ENCODE measurements at places on chromosomes 2 and 18.

DNA sequence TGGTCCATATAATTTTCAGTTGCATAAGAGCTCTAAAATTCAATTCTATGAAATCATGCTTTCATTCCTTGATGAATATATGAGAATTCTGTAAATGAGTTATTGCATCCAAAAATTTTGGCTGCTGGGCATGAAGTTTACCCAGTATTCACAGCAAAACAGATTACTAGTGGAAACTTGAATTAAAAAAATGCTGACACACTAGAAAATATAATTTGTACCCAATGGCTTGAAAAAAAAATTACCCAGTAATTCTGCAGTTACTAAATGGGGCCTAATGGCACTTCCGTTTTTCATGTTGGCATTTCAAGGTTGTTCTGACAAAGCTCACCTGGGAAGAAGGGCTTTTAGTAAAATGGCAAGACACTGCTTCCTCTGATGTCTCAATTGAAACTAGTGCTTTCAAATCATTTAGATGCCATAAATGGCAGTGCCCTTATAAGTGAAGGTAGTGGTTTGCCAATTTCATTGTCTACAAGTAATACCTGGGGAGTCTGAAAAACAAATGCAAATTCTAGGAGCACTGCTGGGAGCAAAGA is 343.6 kb downstream of the TDRD15 start:
- no peak for DNase-seq

GRCh38 chr2:55159037-55159651 is 72.9 kb downstream of the CLHC1 start:
- DNase-seq, result no peak

DNA sequence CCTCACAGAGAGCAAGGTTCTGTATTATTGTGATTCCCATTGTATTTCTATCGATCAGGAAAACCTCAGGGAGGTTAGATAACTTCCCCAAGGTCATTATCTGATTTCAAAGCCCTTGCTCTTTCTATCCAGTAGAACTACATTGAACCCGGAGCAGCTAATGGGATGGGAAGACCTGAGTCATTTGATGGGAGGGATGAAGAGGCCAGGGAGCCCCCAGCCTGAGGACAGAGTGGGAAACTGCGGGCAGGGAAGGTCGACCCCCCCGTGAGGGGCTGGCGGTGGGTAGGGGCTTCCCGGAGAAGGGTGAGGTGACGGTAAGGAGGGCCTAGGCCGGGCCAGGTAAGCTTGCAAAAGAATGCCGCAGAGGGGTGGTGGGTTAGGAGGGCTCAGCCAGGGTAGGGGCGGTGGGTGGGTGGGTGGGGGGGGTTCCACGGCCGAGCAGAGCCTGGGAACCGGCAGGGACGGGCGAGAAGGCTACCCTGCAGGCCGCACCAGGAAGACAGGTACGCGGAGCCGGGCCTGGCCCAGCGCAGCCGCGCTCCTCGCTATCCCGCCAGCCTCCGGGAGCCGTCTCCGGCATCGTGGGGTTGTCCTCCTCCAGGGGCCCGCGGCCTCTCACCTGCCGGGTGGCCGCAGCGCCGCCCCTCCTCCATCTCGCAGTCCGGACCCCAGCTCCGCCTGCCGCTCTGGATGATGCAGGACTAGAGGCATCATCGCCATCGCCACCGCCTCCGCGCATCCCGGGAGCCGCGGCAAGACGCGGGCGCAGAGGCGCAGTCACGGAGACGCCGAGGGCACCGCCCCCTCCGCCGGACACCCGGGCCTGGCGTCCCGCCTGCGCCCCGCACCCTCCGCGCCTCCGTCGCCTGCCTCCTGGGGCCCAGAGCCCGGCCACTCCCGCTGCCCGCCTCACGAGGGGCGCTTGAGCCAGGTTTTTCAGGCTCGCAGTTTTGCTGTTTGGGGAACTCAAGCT is at the start of gene GPR75:
TSS of gene GPR75 (minus strand) at position 762 of the 976 bp plus-strand sequence. CDS start 5,211 bp downstream, outside the sequence.
- DNase-seq, result no peak

DNA sequence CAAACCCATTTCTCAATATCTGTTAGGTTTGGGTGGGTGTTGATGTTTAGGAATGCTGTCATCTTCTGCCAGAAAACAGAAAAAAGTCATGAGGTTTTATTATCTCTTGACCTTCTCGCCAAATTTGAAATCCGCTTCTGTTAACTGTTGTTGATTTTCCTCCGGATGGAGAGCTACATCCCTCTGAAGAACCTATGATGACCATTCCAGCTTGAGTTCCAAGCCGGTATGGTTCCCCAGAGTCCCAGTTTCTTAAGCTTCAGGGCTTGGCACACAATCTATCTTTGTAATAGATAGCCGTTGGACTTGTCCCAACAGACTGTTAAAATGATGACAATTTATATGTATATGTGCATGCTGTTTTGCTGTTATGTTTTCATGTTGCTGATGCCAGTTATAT is 1201.0 kb downstream of the LRP1B start:
- DNase-seq, result no peak

Measured in HT-29 (cell line).